Astrocyte of the cerebellum (primary cell): ENCODE measurements at places on chromosomes 7 and 10.

DNA sequence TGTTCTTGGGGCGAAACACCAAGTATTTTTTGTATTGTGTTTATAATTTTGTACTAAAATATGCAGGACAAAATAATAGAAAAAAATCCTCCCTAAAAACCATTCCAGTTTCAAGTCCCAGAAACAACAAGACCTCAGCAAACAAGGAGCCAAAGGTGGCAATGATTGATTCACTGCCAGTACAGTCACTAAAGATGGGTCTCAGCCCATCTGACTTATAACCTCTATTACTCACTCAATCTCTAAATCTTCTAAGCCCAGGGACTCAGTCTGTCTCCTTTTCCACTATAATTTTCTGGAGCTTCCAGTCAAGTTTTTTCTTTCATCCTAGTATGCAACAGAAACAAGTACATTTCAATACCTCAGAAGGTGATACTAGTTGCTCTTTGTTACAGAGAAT lies 33.3 kb downstream of the SNX13 start:
- no peak for DNase-seq

GRCh38 chr7:66140924-66141323 lies 26.3 kb downstream of the CRCP start:
- peak; percentile 75 for DNase-seq

DNA sequence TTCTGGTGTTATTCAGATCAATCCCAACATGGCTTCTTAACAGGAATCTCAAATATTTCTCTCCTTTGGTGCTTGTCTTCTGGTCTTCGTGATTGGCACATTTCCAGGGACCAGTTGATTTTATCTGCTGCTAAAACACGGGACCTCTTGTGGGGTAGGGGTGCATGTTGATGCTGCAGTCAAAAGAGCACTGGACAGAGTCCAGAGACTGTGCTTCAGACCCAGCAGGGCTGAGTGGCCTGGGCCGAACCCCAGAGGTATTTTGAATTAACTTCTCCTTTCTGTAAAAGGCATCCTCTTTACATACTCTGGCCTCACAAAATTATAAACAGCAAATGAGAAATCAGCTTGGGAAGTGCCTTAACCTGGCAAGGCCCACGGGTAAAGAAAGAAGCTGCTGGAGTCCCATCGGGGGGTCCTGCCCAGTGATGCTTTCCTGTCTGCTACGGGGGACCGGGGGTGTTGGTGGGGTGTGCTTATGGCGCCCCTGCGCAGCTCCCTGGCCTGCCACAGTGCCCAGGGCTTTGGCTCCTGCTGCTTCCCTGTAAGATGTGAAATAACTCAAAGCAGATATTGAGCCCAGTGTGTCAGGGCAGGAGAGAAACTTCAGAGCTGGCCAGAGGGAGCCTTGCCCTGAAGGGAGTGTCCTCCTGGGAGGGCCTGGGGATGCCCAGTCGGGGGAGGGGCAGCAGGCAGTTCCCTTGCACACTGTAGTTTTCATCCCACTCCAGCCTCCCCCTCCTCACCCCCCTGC lies 230.5 kb downstream of the TCF7L2 start:
- no peak for DNase-seq

DNA sequence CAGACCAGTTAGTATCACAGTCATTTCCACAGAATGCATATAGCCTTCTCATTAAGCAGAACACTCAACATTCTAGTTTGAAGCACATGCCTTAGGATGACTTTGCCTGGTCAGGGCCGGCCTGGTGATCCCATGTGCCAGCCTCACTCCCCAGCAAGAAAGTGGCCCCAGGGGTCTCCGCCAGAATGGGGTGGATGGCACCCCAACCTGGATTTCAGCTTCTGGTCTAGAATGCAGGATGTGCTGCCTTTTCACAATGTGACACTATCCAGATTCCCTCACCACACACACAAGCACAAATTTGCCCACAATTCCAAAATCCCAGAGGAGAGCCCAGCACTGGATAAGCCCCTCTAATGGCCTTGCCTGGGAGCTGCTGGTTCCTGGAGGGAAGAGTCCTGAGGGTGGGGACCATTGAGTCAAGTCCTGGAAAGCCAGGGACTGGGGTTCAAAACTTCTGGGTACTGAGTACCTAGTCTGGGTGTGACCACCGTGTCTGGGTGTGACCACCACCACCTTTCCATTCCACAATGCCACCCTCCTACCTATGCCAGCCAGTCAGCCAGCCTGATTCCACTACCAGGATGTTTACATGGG lies 41.5 kb upstream of the GPAM start:
- DNase-seq = no peak

DNA sequence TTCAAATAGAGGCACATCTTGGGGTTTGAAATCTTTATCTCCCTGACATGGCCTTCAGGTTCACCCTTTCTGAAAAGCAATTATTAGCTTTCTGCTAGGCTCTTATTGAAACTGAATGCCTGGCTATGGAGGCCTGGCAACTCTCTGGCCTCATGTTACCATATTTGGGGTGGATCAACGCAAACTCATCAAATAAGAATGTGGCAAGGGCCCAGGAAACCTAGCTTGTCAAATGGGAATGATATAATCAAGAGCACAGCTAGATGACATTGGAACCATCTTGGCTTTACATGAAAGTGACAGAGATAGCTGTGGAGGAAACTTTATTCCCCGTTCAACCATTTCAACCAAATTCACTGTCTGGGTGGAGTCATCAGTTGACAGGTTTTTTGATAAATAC lies 202.8 kb upstream of the SMIM30 start:
- no peak for DNase-seq

DNA sequence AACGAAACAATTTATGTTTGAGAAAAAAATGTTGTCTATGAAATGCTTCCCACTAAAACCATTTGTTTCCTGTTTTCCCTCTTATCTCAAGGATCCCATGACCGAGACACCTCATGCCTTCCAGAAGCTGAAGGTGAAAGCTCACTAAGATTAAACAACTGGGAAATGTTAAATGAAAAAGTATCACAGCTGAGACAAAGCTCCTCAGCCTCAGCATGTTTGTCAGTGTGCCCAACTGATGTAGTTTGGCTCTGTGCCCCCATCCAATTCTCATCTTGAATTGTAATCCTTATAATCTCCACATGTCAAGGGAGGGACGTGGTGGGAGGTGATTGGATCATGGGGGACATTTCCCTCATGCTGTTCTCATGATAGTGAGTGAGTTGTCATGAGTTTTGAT lies 327.3 kb downstream of the HTR7 start:
- no peak for DNase-seq

DNA sequence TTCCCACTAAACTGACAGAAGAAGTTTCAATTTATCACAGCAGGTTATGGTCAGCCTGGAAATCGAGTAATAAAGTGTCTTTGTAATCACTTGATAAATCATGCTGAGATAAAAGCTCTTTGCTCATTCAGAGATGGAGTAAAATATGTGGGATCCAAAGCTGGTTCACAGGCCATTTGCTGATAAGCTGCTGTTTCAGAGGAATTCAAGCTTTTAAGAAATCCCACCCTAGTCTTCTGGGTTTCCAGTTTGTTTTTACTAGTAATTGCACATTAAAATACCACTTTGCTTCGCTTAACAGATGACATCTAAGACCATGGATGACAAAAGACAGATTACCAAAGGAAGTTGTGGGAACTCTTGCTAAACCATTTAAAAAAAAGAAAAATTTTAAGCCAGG lies 37.4 kb upstream of the CDK6 start:
- DNase-seq = peak; percentile 55

GRCh38 chr7:36075561-36075960 lies 77.5 kb upstream of the EEPD1 start:
- no peak for DNase-seq

GRCh38 chr10:49463605-49464004 lies 67.7 kb upstream of the DRGX start:
- no peak for DNase-seq

- no peak for DNase-seq
Observed at GRCh38 chr7:142739923-142740492, 9.3 kb upstream of the PRSS1 start.

GRCh38 chr10:124204726-124205125 lies 111.3 kb upstream of the CHST15 start:
- DNase-seq = no peak

DNA sequence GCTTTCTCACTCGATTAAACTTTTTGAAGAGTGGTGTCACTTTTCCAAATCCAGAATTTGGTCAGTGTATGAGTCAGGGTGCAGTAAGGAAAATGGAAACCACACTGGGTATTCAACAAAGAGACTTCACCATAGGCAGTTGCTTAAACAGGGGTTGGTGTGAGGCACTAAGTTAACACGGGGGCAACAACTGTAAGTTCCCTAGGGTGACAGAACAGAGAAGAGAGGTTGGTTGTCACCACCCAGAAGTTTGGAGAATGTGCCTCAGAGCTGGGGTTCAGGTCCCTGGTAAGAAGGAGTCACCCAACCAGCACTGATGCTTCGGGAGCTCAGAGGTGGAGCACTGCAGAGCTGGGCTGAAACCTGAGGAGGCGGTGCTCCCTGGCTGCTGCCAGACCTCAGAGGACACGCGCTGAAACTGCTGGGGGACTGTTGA lies 170.4 kb downstream of the ARID5B start:
- peak; percentile 42 for DNase-seq
